ENCODE measurements at places on chromosomes 1 and 21. TPM values are rescaled to one million over a fixed set of nuclear protein-coding genes. Genes with fewer than 3 reads are reported as not detected.

GRCh38 chr1:94069919-94070285 lies 51.0 kb downstream of the ABCA4 start:
- no peak for DNase-seq
- H3K4me1 ChIP-seq, result no peaks in the 10 kb centered on the region
- no peak overlapping the region for H3K27ac ChIP-seq
- no peaks in the 10 kb centered on the region for H3K27me3 ChIP-seq

GRCh38 chr1:171769754-171770153 lies 11.7 kb upstream of the METTL13 start:
- H3K27me3 ChIP-seq, result no peaks in the 10 kb centered on the region
- H3K4me1 ChIP-seq, result no peaks in the 10 kb centered on the region
- no peaks in the 10 kb centered on the region for H3K36me3 ChIP-seq
- no peak overlapping the region for H3K27ac ChIP-seq
- H3K4me3 ChIP-seq, result no peak overlapping the region
- no peak for DNase-seq

DNA sequence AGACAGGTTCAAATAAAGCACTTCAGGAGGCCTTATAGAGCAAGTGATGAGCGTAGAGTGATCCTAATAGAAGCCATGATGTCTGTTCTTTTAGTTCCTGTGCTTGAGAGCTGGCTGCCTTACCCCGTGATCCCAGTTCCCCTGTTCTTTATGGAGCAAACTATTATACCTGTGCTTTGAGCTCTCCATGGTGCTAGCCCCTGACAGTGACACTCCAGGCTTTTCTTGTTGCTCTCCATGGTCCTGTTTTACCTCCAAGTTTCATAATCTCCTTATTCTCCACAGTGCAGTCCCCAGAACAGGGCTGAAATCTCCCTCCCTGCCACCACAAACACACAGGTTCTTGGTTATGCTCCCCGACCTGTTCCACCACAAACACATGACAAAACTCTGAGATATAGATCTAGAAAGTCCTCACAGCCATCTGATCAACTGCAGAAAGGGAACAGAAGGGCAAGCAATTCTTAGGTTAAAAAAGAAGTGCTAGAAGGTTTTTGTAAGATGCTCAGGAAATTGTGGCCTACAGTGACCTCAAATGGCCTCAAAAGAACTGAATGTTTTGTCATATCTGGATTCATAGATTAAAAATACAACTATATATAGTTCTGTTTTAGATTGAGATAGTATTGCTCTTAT lies 6.0 kb downstream of the CADM3 start:
- no peak for DNase-seq
- H3K4me1 ChIP-seq, result no peaks in the 10 kb centered on the region
- no peaks in the 10 kb centered on the region for H3K36me3 ChIP-seq
- peaks cover 5% of the 10 kb centered on the region for H3K27me3 ChIP-seq

DNA sequence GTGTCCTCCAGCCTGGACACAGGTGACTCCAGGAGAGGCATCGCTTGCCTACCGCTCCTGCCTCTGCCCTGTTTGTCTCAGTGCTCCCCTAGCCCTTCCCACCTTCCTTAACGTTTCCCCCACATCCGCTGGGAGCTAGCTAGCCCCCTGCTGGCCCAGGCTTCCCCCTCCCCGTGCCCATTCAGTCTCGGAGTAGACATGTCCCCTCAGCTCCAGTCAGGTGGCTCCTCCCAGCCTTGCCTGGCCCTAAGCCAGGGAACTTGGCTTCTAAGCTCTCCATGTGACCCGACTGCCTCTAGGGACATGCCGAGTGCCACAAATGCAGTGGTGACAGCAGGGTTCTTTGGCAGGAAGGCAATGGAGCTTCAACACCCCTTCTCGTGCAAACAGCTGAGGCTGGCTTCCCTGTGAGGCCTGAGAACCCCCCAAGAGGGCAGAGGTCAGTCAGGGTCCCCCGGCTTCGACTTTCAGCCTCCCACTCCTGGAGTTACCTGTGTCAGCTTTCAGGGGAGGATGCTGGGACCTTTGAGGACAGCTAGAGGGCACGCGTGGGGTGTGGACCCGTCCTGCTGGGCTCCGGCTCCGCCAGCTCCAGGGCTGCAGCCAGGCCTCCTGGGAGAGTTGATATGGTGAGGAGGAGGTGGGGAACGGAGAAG lies 16.2 kb downstream of the DRAXIN start:
- no peak for DNase-seq
- H3K27me3 ChIP-seq, result no peaks in the 10 kb centered on the region
- H3K4me3 ChIP-seq, result no peak overlapping the region
- no peaks in the 10 kb centered on the region for H3K4me1 ChIP-seq

DNA sequence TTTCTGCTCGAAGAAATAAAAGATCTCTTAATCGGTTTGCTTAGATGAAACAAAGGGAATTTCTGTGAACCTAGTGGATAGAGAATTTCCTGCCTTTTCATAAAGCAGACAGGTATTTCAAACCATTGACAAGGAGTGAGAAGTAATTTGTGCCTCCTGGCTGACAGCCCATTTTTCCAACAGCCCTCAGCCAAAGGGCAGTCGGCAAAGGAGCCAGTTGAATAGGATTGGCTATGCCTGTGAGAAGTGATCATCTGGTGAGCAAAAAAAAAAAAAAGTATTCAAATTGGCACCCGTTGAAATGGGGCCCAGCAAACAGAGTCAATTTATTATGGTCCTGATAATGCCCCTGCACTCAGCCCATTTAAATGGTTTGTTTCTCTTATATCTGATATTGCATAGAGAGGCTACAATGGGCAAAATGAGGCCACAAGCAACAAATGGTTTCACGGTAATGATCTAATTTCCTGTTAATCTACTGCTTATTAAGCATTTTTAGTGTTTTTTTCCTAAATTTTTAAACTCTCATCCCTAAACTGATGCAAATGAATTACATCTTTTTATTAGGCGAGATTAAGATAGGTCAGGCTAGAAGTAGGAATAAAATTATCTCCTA lies 477.5 kb downstream of the NUF2 start:
- no peaks in the 10 kb centered on the region for H3K36me3 ChIP-seq
- no peak for DNase-seq
- no peak overlapping the region for H3K27ac ChIP-seq
- no peak overlapping the region for H3K4me3 ChIP-seq
- no peaks in the 10 kb centered on the region for H3K27me3 ChIP-seq

DNA sequence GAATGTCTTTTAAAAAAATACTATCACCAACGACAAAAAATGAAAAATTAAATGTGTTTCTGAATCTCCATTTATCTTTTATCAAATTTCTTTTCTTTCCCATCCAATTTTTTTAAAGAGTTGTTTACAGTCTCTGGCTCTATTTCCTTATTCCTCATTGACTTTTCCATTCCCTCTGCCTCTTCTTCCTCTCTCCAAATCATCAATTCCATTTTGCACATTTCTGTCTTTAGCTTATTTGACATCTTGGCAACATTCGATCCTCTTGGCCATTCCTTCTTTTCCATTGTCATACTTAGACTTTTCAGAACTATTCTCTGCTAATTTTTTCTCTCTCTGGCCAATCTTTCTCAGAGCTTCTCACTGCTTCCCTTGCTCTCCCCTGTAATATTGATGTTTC lies 497.6 kb downstream of the PLPP3 start:
- H3K36me3 ChIP-seq, result no peaks in the 10 kb centered on the region
- no peaks in the 10 kb centered on the region for H3K27me3 ChIP-seq
- no peak overlapping the region for H3K27ac ChIP-seq

DNA sequence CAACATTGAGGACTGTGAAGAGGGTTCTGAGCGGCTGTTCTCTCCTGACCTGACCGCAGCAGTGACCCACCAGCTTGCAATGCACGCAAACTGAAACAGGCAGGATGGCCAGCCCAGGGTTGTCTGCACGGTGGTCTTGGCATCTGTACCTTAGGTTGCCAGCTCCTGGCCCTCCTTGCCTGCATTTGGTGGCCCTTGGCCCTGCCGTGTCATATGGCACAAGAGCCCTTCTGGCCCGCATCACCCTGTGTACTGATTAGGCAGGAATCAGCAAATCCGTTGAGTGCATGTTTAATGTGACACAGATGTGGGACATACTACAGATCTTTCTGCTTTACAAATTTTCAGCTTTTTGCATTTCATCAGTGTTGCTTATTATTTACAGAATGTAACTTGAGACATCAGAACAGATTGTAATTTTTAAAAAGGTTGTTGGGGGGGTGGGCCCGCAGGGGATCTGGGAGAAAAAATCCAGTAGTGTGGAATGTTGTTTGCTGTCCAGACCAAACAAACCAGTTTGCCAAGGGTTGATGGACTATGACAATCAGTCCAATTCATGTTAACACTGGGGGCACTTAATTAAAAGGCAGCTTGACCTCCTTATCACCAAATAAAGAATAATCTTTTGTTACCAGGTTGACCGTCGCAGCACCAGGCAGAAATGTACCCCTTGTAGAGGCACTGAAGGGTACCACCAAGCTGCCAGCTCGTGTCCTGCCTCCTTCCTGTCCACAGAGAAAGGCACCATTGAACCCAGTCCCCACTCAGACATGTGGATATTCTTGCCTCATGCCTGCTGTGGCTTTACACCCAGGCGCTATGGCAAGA lies 132.6 kb downstream of the DHRS3 start:
- peaks cover 13% of the 10 kb centered on the region for H3K4me1 ChIP-seq
- no peaks in the 10 kb centered on the region for H3K27me3 ChIP-seq
- H3K36me3 ChIP-seq, result no peaks in the 10 kb centered on the region
- no peak overlapping the region for H3K4me3 ChIP-seq
- H3K27ac ChIP-seq, result no peak overlapping the region
- DNase-seq, result no peak

DNA sequence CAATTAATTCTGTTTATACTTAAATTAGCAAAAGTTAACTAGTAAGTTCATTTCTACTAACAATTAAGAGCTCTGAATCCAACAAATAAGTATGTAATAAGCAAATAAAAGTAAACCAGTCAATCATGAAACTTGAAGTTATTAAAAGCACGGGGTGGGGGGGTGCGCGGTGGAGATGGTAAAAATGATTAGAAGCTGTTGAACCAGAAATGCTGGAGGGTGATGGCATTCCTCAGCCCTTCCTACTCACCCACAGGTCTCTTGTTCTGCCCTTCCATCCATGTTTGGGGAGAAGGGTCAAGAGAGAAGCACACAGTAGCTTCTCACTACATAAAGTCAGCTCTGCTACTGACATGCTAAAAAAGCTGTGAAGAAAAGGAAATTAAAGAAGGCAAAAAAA lies 63.5 kb downstream of the AKT3 start:
- no peak for DNase-seq
- no peaks in the 10 kb centered on the region for H3K4me1 ChIP-seq
- no peaks in the 10 kb centered on the region for H3K27me3 ChIP-seq
- no peak overlapping the region for H3K27ac ChIP-seq

- H3K27me3 ChIP-seq, result no peaks in the 10 kb centered on the region
- H3K4me3 ChIP-seq, result no peak overlapping the region
- no peak overlapping the region for H3K27ac ChIP-seq
- no peaks in the 10 kb centered on the region for H3K4me1 ChIP-seq
Observed at GRCh38 chr21:37757606-37758376, 158.5 kb downstream of the KCNJ6 start.

DNA sequence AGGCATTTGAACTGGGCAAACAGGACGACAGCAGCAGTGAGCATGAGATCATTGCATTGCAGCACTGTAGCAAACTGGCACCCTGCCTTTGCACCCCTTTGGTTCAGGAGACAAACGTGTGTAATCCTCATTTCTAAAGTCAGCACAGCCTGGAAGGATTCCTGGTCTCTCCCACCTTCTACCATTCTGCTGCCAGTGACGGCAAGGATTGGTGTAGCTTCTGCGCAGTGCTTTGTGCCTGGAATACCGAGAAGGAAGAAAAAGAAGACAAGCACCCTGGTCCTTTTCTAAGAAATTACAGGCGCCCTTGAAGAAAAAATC lies 805.3 kb downstream of the USP25 start:
- H3K4me1 ChIP-seq, result no peaks in the 10 kb centered on the region
- no peaks in the 10 kb centered on the region for H3K27me3 ChIP-seq
- no peak overlapping the region for H3K27ac ChIP-seq
- DNase-seq, result no peak

KLHL12 gene
- total RNA-seq, result 17.3 TPM
